ENCODE measurements at places on chromosomes 2 and 18.

DNA sequence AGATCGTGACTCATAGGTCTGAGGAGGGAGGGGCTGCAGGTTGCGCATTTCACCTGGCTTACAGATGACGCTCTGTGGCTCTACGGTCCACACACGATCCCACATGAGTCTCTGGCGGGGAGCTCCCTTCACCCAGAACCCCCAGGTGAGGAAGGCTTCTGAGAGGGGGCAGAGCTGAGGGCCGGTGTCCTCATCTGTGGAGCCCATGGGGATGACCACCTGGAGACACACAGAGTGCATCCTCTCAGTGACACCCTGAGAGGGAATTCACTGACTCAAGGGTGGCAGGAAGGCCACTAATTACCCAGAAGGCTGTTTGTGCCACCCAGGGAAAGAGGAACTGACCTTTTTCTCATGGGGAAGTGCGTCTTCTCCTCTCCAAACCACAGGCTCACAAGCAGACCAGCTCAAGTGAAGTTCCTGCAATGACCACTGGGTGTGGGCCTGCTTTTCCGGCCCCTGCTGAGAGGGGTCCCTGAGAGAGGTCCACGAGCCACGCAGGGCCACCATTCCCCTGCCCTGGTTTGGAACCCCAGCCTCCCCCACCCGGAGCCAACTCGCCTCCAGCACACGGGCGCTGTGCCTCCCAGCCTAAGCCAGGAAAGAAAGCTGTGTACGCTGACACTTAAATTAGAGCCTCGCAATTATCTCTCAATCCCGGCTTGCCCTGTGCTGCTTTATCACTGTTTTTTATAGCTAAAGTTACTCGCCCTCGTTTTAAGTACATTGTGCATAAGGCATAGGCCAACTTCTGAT lies 114.1 kb downstream of the BCL11A start:
- no peak for DNase-seq

DNA sequence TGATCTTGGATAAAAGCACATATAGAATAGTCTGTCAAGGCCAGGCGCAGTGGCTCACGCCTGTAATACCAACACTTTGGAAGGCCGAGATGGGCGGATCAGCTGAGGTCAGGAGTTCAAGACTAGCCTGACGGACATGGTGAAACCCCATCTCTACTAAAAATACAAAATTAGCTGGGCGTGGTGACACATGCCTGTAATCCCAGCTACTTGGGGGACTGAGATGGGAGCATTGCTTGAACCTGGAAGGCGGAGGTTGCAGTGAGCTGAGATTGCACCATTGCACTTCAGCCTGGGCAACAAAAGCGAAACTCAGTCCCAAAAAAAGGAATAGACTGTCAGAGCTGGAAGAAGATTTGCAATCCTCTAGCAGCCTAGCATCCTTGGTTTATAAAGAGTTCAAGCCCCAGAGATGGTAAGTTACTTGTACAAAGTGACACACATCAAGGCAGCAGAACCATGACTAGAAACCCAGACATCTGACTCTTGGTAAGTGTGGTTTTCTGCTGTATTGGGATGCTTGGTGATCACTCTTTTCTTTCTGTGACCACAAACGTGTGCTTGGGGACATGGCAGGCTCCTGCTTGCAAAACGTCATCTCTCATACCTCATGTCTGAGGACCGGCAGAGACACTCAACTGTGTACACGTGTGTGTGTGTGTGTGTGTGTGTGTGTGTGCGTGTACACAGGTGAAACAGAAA lies 69.0 kb downstream of the OSBPL6 start:
- no peak for DNase-seq

- no peak for DNase-seq
Measured at GRCh38 chr18:47341678-47342077, 90.2 kb upstream of the SKOR2 start.

DNA sequence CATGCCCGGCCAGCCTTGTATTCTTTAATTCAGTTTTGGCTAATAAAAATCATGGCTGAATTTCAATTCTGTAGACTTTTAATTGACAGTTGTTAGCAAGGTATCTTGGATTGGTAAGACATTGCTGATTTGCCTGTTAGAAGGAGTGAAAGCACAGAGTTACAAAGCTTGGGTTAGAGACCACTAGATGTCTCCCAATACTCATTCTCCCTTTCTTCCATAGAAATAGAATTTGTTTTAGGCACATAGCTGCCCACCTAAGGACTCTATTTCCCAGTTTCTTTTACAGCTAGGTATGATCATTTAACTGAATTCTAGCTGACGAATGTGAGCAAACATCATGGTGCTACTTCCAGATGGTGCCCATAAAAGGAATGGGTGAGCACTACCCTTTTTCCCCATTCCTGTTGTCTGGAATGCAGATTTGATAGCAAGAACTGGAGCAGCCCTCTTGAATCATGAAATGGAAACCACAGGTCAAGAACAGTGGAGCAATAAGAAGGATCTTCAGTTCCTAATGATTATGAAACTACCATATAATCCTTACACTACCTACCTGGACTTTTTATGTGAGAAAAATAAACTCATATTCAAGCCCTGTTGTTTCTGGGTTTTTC lies 17.5 kb downstream of the PECR start:
- DNase-seq, result no peak

DNA sequence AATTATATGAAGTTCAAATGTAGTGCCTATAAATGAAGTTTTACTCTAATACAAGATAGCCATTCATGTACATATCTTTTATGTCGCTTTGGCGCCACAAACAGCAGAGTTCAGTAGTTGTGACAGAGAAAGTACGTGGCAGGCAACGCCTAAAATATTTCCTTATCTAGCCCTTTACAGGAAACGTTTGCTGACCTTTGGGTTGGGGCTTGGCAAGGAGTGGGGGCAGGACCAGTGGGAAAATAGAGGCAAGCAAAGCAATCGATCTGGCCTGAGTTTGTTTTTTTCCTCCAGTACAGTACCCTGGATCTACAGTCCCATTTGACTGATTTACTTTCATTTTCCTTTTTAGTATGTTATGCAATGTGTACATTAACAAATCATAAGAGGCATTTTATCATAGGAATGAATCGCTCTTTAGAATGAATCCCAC lies 13.1 kb downstream of the CCDC68 start:
- DNase-seq, result no peak

DNA sequence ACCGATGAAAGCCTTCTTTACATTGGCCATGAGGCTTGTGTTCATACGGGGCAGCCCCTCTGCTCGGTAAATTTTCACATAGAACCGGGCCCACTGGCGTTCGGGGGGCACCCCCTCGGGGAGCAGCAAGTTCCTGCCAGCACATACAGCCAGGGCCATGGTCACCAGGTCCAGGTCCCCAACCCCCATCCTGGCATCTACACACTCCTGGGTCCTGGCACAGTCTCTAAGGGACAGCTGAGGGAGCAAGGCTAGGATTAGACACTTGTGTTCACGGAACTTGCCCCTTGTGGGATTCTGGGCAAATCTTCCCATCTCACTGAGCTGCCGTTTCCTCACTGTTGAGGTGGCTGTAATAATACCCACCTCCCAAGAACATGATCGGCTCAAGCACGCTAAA lies 5.6 kb upstream of the OTOF start:
- DNase-seq, result no peak

GRCh38 chr18:6744816-6745455 lies 15.4 kb downstream of the ARHGAP28 start:
- DNase-seq, result no peak

DNA sequence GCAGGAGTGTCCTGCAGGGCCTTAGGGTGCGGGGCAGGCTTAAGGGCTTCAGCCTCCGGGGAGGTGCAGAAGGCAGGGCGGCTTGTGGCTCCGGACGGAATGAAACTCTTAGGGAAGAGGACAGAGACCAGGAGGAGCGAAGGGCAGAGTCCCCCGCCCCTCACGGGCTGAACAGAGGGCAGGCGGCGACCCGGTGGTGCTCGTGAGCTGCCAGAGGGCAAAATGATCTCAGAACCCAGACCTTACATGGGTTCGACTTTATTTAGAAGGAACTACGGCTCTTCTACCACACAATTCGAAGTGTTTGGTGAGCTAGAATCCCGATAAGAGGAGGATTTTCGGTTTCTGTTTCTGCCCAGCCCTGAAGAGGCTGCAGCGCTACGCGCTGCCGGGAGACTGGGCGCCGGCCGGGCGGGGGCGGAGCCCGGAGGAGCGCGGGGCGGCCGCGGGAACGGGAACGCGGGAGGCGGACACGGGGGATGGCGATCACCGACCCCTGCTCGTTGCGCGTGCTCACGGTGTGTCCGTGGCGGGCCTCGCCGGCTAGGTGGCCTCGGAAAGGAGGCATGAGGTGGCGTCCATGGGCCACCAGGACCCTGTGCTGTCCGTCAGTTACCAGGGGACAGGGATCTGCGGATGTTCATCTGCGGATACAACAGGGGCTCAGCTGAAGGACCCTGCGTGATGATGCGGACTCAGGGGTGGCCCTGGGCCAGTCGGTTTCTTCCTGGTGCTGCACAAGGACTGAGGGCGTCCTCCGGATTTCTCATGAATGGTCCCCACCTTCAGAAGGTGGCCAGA lies 4.2 kb upstream of the SP100 start:
- DNase-seq, result no peak

- no peak for DNase-seq
Measured at GRCh38 chr18:3251249-3251962, 3.8 kb downstream of the MYL12A start.

DNA sequence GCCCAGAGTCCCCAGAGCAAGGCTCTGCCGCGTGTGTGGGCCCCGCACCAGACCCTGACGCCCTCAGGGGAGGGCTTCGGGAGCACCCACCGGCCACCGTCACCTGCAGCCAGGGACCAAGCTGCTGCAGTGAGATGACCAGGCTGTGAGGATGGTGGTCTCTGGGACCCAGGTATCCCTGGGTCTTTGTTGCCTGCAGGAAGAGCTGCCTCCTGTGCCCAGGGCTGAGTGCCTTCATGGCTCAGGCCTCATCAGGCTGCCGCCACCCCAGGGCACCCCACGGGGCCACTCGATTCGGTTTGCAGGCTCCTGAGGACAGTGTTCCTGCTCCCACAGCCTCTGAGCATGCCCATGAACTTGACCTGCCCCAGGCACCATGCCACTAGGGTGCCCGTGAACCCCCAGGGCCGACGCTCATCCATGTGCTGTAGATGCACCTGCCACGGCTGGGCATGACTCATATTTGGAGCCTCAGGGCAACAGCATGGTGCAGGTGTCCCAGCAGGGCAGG lies 109.8 kb downstream of the FAM210A start:
- no peak for DNase-seq

GRCh38 chr2:143429932-143430679 lies 300.9 kb downstream of the ARHGAP15 start:
- DNase-seq, result no peak

DNA sequence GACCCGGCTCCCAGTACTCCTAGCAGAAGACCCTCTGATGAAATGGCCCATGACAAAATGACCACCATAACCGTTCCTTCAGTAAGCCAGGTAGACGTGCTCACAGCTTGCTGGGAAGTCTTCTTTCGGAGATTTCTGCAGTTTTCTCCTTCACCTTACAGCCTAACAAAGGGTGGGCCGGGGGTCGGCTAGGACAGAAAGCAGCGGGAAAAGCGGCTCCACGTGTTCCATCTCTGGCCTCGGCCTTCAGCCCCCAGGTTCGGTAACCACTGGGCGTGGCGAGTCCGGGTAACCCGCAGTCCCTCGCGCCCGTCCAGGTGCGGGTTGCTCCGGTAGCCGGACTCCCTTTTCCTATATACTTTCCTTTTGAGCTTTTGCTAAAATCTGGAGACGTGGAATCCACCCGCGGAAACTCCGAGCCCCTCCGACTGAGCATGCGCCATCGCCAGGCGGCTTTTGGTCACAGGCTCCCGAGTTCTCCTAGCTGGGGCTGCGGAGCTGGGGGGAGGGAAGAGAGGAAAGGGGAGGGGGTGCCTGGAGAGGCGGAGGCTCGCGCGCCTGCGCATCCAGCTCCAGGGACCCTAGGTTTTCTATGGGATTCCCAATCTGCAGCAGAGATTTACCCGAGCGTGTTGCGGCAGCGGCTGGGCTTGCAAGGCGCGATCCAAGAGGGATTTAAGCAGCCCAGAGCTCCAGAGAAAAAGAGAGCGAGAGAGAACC lies at the start of gene VSNL1:
Gene VSNL1 (plus strand): TSS at position 604 of the 720 bp plus-strand sequence. CDS start 51,379 bp downstream, outside the sequence.
- no peak for DNase-seq

- no peak for DNase-seq
Measured at GRCh38 chr18:79503406-79503805, 107.7 kb downstream of the NFATC1 start.

GRCh38 chr2:167388497-167388896 lies 500.2 kb downstream of the XIRP2 start:
- no peak for DNase-seq

DNA sequence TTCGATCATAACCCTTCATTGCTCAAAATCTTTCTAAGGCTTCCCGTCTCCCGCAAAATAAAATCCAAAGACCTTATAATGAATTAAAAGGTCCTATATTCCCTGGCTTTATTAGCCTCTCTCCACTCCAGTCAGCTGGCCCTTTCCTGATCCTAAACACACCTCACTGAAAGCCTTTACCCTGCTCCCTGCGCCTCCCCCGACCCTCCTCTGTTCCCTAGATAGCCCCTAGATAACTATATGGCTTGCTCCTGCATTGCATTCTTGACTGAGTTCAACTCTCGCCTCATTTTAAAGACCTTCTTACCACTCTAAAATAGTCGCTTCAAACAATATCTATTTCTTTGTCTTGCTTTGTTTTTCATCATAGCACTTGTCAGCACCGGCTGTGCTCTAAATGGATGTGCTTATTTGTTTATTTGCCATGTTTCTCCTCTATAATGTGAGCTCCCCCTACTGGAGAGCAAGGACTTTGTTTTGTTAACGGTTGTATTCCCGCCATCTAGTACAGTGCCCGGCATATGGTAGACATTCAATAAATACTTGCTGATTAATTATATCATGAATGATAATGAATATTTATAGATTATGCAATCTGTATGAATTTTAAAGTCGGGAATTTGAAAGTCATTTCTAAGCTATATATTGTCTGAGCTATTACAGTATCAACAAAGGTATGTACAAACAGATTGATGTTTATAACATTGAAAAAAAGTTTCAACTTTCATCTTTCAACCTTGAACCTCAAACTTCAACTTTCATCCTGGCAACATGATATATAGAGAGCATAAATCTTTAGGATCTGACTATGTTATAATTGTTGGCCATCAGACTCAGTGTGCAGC lies 32.4 kb upstream of the VIT start:
- DNase-seq, result no peak

- no peak for DNase-seq
Measured at GRCh38 chr2:111236025-111236424, 115.3 kb downstream of the BCL2L11 start.

DNA sequence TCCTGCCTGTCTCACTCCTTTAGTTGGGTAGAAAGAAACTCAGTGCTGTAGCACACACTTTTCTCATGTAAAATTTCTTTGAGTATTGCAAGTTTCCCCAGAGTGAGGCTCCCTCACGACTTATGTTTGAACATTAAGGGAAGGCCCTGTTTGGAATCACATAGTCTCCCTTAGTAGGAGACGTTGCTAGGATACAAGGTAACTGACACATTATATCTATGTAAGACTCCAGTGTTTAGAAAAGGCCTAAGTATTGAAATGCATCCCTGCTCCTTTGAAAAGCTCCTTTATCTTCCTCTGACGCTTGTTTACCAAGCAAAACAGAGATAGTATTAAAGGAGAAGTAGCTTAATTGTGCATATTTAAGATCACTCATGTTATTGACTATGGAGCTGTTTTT lies 248.2 kb downstream of the PHLPP1 start:
- DNase-seq, result no peak

GRCh38 chr2:202754936-202755335 lies 116.6 kb downstream of the ICA1L start:
- no peak for DNase-seq

- DNase-seq, result no peak
Measured at GRCh38 chr18:13211534-13211933, 7.0 kb upstream of the LDLRAD4 start.

- DNase-seq, result no peak
Measured at GRCh38 chr2:108396845-108397244, 19.1 kb downstream of the SULT1C4 start.
